ENCODE measurements at places on chromosomes 13 and 19.

- DNase-seq: no peak
These were observed 6.4 kb downstream of the MYO9B start for GRCh38 chr19:17081672-17082630.

- DNase-seq: peak; percentile 90
These were observed 187.3 kb upstream of the UBL3 start for GRCh38 chr13:30037766-30038165.

DNA sequence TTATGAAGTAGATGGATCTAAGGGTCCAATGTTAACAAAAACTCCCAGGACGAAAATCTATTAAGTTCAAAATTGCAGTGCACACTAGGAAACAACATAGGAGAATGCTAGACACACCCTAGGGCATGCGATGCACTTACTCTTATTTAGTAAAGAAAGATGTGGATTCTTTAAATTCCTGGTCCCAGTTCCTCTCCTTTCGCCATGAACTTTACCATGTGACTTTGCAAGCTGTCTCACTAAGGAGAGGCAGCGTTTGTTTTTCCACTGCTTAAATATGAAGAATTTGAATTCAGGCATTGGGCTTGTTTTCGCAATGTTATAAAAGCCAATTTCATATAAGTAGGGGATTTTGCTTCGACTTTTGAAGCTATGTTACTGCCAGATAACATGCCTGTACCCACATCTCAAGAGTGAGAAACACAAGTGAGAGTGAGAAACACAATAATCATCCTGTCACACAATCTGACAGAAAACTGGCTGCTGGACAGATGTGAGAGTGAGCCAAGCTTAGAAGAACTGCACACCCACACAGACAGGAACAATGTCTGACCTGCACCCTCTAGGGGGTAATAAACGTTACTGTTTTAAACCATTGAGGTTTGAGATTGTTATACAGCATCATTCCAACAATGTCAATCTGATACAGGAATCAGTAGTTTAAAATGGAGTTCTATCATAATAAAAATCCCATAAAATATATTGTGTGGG lies 1308.4 kb downstream of the SLITRK5 start:
- DNase-seq: no peak

- DNase-seq: no peak
These were observed 20.4 kb downstream of the CLEC11A start for GRCh38 chr19:50743537-50743936.

GRCh38 chr13:43470610-43471009 lies 316.2 kb downstream of the ENOX1 start:
- DNase-seq: no peak

- DNase-seq: no peak
These were observed 13.9 kb upstream of the FBXL3 start for GRCh38 chr13:77040835-77041234.

GRCh38 chr13:48004201-48004600 lies 3.1 kb upstream of the SUCLA2 start:
- no peak for DNase-seq

DNA sequence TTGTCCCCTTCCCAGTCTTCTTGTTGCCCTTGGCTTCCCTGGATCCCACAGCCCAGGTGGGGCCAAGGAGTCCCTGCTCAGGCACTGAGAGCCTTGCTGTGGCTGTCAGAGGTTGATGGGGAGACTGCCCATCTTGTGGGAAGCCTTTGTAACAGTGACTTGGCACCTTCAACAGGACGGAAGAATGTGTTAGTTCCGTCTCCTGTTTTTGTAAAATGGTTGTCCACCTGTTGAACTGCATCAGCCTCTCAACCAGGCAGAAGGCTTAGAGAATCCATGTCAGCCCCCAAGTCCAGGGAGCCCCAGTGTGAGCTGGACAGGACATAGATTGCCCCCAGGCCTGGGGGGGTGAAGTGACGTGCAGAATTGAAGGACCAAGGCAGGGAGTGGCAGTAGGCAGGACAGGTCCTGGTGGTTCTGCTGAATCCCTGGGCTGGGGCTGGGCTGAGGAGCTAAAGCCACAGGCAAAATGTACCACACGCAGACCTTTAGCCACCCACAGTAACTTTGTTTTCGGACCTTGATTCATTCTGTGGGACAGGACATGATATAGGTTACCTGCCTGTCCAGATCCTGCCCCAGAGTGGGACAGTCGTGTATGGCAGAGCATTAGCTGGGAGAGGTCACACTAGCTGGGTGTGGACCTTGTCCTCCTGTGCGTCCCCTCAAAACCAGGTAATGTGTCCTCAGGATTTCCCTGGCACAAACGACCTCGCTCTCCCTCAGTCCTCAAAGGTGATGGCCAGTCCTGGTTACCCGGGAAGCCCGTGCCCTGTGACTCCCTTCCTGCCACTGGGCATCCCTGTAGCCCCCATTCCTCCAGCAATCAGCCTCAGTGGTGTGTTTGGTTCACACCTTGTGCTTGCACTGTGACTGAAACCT lies 47.0 kb downstream of the GATAD2A start:
- DNase-seq: no peak

DNA sequence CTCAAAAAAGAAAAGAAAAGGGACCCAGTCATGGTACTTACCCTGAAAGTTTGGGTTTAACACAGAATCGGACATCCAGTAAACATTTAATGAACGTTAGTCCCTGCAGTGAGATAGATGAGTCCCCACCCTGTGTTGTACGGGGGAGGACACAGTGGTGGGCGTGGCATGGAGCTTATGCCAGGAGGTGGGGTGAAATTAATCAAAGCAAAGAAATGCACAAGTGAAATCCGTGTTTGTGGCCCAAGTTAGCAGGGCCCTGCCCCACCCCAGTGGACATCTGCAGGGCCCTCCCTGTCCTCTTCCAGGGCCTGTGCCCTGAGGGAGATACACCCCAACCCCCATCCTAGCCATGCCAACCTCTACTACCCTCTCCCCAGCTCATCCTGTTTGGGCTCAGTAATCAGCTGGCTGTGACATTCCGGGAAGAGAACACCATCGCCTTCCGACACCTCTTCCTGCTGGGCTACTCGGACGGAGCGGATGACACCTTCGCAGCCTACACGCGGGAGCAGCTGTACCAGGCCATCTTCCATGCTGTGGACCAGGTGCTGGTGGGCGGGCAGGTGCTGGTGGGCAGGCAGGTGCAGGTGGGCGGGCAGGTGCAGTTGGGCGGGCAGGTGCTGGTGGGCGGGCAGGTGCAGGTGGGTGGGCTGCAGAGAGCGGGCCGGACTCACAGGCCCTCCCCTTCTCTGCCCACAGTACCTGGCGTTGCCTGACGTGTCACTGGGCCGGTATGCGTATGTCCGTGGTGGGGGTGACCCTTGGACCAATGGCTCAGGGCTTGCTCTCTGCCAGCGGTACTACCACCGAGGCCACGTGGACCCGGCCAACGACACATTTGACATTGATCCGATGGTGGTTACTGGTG lies 3.9 kb downstream of the MCOLN1 start:
- no peak for DNase-seq

GRCh38 chr13:29522044-29522685 lies 73.3 kb downstream of the SLC7A1 start:
- DNase-seq: peak; percentile 99

GRCh38 chr19:4403005-4403761 lies 743 bp downstream of the CHAF1A start:
- DNase-seq: no peak

GRCh38 chr13:114043421-114044053 lies 69.7 kb upstream of the C13orf46 start:
- peak; percentile 95 for DNase-seq

GRCh38 chr13:48778610-48779009 lies 124.9 kb downstream of the CYSLTR2 start:
- DNase-seq: peak; percentile 67

DNA sequence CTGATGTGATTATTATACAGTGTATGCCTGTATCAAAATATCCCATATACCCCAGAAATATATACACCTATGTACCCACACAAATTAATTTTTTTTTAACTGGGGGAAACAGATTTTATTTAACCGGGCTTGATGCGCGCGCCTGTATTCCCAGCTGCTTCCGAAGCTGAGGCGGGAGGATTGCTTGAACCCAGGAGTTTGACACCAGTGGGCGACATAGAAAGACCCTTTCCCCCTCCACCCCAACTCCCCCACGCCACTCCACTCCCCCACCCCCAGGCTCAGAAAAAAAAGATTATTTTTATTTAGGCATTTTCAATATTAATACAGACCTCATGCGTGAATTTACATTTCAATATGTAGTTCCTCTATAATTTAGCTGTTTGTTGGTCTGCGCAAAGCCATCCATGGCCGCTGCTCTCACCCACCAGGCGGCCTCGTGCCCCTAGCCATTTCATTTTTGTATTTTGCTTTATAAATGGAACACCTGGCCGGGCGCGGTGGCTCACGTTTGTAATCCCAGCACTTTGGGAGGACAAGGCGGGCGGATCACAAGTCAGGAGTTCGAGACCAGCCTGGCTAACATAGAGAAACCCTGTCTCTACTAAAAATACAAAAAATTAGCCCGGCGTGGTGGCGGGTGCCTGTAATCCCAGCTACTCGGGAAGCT lies 836 bp upstream of the VPS36 start:
- no peak for DNase-seq

DNA sequence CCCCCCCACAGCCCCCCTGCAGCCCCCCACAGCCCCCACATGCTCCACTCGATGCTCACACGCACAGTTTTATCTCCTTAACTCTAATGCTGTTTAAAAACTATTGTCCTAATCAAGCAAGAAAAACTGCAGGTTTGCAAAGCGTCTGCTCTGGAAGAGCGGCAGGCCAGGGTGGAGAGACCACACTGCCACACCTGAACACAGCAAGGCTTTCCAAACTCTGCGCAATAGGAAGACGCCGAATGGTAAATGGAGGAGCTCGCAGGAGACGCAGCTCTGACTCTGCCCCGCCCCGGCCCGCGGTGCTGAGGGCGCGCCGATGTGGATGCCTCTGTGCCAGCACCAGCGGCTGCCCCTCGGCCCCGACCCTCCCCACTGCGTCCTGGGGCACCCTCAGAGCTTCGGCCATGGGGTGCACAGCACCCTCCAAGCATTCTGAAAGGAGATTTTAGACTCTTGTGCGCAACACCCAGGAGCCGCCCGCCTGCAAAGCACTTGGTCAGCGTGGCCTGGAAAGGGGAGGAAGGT lies 32.4 kb downstream of the RASA3 start:
- no peak for DNase-seq

- DNase-seq: no peak
These were observed 6.6 kb downstream of the MED25 start for GRCh38 chr19:49824662-49825061.

GRCh38 chr19:47351548-47351947 lies 2.4 kb downstream of the DHX34 start:
- peak; percentile 24 for DNase-seq

DNA sequence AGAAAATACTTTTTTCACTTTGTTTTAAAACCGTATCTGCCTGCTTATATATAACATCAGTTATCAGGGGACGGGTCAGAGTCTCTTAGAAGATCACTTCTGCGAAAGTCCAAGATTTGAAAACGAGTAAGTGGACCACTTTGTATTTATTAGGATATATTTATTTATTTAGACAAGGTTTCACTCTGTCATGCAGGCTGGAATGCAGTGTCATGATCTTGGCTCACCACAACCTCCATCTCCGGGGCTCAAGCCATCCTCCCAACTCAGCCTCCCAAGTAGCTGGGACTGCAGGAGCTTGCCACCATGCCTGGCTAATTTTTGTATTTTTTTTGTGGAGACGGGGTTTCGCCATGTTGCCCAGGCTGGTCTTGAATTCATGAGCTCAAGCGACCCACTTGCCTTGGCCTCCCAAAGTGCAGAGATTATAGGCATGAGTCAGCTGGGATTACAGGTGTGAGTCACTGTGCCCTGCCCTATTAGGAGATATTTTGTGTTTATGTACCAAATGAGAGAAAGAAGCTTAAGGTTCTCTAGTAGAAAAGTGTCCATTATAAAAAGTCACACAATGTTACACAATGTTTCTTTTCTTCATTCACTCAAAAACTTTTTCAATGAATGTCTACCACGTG lies 39.5 kb downstream of the RASL11A start:
- DNase-seq: no peak

DNA sequence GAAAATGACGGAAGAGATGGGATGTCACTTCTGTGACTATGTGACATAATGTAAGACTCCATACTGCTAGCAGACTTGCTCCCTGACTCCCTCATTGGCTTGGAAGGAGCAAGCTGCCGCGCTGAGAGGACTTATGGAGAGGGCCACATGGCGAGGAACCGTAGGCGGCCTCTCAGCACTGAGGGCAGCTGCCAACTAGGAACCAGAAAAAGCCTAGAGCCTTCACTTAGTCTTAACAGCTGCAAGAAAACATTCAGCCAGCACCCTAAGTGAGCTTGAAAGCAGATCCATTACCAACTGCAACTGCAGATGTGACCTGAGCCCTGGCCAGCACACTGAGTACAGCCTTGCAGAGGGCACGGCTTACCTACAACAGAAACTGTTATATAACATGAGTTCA lies 33.9 kb downstream of the USP12 start:
- peak; percentile 4 for DNase-seq

GRCh38 chr19:35442091-35442490 lies 6.0 kb upstream of the FFAR2 start:
- DNase-seq: no peak

DNA sequence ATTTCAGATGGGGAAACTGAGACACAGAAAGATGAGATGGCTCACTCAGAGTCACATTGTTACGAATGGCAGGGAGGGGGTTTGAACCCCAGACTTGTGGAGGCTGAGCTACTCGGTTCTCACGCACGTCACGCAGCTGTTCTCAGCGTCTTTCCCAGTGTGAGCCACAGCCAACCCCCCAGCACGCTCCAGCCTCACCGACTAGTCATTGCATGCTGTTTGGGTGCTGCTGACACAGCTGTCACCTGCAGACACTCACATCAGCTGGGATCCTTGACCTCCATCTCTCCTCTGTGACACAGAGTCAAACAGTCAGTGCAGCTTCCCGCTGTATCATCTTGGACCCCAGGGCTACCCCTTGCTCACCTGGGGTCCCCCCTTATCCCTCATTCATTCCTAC lies 2.4 kb upstream of the NCAN start:
- DNase-seq: no peak

GRCh38 chr13:74438901-74439300 lies 304.7 kb upstream of the KLF12 start:
- DNase-seq: peak; percentile 12

All from AG10803 (cell line).